ENCODE measurements at places on chromosomes 7 and 10. TPM values are rescaled to one million over a fixed set of nuclear protein-coding genes. Genes with fewer than 3 reads are reported as not detected.

PCLO gene
- 0.19 TPM for total RNA-seq

IQCE gene
- 5.9 TPM for total RNA-seq

HILPDA gene
- total RNA-seq: 24.9 TPM

SYT15B gene
- total RNA-seq: 0.28 TPM

PNLIPRP2 gene
- not detected for total RNA-seq

PTPRZ1 gene
- total RNA-seq: under 0.01 TPM

CDHR1 gene
- 0.19 TPM for total RNA-seq

ACTR3C gene
- 0.19 TPM for total RNA-seq

GCK gene
- total RNA-seq: 0.38 TPM

PRSS37 gene
- not detected for total RNA-seq

DPP6 gene
- total RNA-seq: not detected

GNGT1 gene
- not detected for total RNA-seq

CPA4 gene
- 24.3 TPM for total RNA-seq

MPP7 gene
- 0.38 TPM for total RNA-seq
